ENCODE measurements at places on chromosomes 7 and 10. TPM values are rescaled to one million over a fixed set of nuclear protein-coding genes. Genes with fewer than 3 reads are reported as not detected.

GRCh38 chr7:50112250-50112649, 19.2 kb upstream of the ZPBP start:
- H3K4me3 ChIP-seq: no peak overlapping the region
- peaks cover 2% of the 10 kb centered on the region for H3K4me1 ChIP-seq
- no peak overlapping the region for H3K27ac ChIP-seq
- DNase-seq: no peak
- H3K27me3 ChIP-seq: peaks cover 54% of the 10 kb centered on the region

CPA5 gene
- 8.7 TPM for total RNA-seq

GRCh38 chr10:11227103-11227502, 209.4 kb downstream of the CELF2 start:
- H3K27ac ChIP-seq: peak overlapping the region; percentile 84
- peaks cover 75% of the 10 kb centered on the region for H3K4me1 ChIP-seq
- H3K36me3 ChIP-seq: peaks cover 53% of the 10 kb centered on the region
- DNase-seq: no peak

PIP gene
- total RNA-seq: not detected

- H3K27ac ChIP-seq: no peak overlapping the region
- peaks cover 31% of the 10 kb centered on the region for H3K4me1 ChIP-seq
- no peak overlapping the region for H3K4me3 ChIP-seq
- H3K27me3 ChIP-seq: no peaks in the 10 kb centered on the region
- H3K36me3 ChIP-seq: peaks cover 19% of the 10 kb centered on the region
- DNase-seq: no peak
These were observed 38.4 kb downstream of the NET1 start for GRCh38 chr10:5450605-5451384.

- no peak for DNase-seq
- no peak overlapping the region for H3K4me3 ChIP-seq
- peaks cover 13% of the 10 kb centered on the region for H3K27me3 ChIP-seq
These were observed 262.8 kb downstream of the SLC25A13 start for GRCh38 chr7:96059075-96059474.
